ENCODE measurements at places on chromosomes 16 and 17. TPM values are rescaled to one million over a fixed set of nuclear protein-coding genes. Genes with fewer than 3 reads are reported as not detected.

DNA sequence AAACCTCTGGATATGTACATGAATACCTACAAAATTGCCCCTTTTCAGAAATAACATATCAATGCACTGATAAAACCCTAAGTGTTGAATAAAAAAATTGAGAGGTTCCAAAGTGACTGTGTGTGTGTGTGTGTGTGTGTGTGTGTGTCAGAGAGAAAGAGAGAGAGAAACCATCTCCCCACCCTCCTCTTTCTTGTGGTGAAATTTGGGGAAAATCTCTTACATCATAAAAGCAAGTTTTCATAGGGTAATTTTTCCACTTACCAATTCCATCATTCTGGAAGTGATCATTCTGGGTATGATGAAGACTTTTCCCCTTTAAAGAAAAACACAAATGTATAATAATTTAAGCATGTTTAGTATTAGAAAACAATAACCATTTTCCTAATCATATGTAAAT, 79.3 kb downstream of the CACNG1 start:
- peaks cover 27% of the 10 kb centered on the region for H3K36me3 ChIP-seq
- H3K4me3 ChIP-seq, result no peak overlapping the region
- H3K4me1 ChIP-seq, result no peaks in the 10 kb centered on the region
- H3K27me3 ChIP-seq, result no peaks in the 10 kb centered on the region
- no peak for DNase-seq

Gene HOXB9
- total RNA-seq, result 0.09 TPM

GRCh38 chr17:35132816-35133550, 9.1 kb downstream of the NLE1 start:
- no peak overlapping the region for H3K4me3 ChIP-seq
- DNase-seq, result no peak
- H3K27me3 ChIP-seq, result no peaks in the 10 kb centered on the region
- peaks cover 67% of the 10 kb centered on the region for H3K36me3 ChIP-seq

- H3K36me3 ChIP-seq, result no peaks in the 10 kb centered on the region
- no peak overlapping the region for H3K27ac ChIP-seq
- no peaks in the 10 kb centered on the region for H3K27me3 ChIP-seq
- no peak overlapping the region for H3K4me3 ChIP-seq
These were observed 141.6 kb downstream of the CCDC182 start for GRCh38 chr17:57603546-57603945.

Gene CLEC18B
- 0.50 TPM for total RNA-seq

Gene MPV17L
- total RNA-seq, result 5.4 TPM

Gene MEFV
- total RNA-seq, result 0.21 TPM

Gene CACNG1
- total RNA-seq, result not detected

GRCh38 chr16:87463722-87464690, 28.8 kb downstream of the ZCCHC14 start:
- no peak for DNase-seq
- H3K27ac ChIP-seq, result peak overlapping the region; percentile 94
- H3K36me3 ChIP-seq, result peaks cover 9% of the 10 kb centered on the region
- no peaks in the 10 kb centered on the region for H3K27me3 ChIP-seq
- peaks cover 33% of the 10 kb centered on the region for H3K4me1 ChIP-seq
- H3K4me3 ChIP-seq, result no peak overlapping the region

GRCh38 chr16:56451753-56452689, 667 bp downstream of the OGFOD1 start:
- peaks cover 20% of the 10 kb centered on the region for H3K4me1 ChIP-seq
- peak overlapping the region; percentile 97 for H3K4me3 ChIP-seq
- no peak for DNase-seq
- H3K27me3 ChIP-seq, result no peaks in the 10 kb centered on the region
- peaks cover 38% of the 10 kb centered on the region for H3K36me3 ChIP-seq
- H3K27ac ChIP-seq, result peak overlapping the region; percentile 95

Gene HOXB1
- total RNA-seq, result 0.41 TPM

DNA sequence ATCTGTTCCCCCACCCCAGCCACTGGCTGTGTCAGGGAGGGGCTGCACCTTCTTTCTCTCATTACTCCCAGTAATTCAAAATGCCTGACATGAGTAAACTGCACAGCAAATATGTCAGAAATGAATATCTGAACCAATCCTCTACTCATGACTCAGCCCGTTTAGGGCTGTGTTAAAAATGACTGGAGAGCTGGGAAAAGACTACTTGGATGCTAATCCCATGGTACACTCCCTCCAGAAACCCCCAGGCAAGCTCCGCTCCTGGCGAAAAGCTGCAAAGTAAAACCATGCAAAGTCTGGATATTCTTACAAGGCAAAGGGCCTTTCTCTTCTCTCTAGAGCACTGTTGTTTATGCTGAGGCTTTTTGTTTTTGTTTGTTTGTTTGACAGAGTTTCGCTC, 448.1 kb upstream of the DYNLRB2 start:
- no peaks in the 10 kb centered on the region for H3K27me3 ChIP-seq
- H3K36me3 ChIP-seq, result peaks cover 8% of the 10 kb centered on the region
- peaks cover 12% of the 10 kb centered on the region for H3K4me1 ChIP-seq
- H3K27ac ChIP-seq, result no peak overlapping the region
- DNase-seq, result no peak

GRCh38 chr17:18327093-18327492, 12.0 kb downstream of the SMCR8 start:
- no peaks in the 10 kb centered on the region for H3K4me1 ChIP-seq
- peaks cover 53% of the 10 kb centered on the region for H3K36me3 ChIP-seq
- no peak overlapping the region for H3K4me3 ChIP-seq
- no peaks in the 10 kb centered on the region for H3K27me3 ChIP-seq

GRCh38 chr16:79914961-79915720, 314.6 kb upstream of the MAF start:
- no peaks in the 10 kb centered on the region for H3K27me3 ChIP-seq
- H3K4me1 ChIP-seq, result peaks cover 32% of the 10 kb centered on the region
- DNase-seq, result no peak
- no peak overlapping the region for H3K27ac ChIP-seq
- H3K4me3 ChIP-seq, result no peak overlapping the region

DNA sequence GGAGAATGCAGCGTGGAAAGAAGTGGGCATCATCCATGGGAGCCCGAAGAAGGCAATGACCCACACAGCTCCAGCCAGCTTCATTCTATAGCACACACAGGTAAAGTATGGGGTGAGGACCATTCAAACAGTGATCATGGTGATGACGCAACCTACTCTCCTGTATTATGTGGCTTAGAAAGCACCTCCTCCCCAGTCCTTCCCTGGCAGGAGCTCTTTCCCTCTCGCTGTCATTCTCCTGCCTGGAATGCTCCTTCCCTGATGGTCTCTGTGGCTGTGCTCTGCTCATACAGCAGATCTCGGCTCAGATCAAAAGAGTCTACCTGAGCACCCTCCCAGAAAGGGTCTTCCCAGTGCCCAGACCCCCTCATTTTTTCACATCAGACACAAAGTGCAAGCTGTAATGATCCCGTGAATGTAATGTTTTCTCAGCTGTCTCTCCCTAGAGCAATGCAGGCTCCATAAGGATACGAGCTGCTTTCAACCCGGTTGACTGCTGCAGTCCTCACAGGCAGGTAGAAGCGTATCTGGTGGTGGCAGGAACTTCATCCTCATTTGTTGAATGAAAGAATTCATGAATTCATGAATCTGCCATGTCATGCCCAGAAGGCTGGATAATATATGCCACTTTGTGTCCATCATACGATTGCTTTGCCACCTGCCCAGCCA, 248.8 kb downstream of the HS3ST3A1 start:
- peaks cover 5% of the 10 kb centered on the region for H3K4me1 ChIP-seq
- H3K27ac ChIP-seq, result no peak overlapping the region
- no peaks in the 10 kb centered on the region for H3K27me3 ChIP-seq
- H3K4me3 ChIP-seq, result no peak overlapping the region

Gene KRT13
- total RNA-seq, result not detected

DNA sequence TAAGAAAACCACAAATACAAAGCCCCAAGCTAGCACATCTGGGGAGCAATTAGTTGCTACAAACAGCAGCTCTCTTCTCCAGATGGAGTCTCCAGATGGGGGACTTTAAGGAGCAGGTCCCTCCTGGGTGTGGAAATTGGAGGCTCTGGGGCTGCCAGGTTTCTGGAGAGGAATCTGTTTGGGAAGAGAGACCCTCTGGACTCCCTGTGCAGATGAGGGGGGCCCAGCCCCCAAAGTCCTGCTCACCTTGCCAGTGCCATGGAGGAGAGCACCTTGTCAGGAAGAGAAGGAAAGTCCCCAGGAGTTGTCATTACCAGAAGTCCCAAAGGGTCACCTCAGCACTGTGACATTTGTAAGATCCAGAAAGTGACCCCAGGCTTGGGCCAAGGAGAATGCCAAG, 14.8 kb downstream of the TEKT5 start:
- DNase-seq, result no peak
- H3K36me3 ChIP-seq, result no peaks in the 10 kb centered on the region
- no peak overlapping the region for H3K4me3 ChIP-seq
- no peak overlapping the region for H3K27ac ChIP-seq
- H3K27me3 ChIP-seq, result no peaks in the 10 kb centered on the region

Gene TBC1D3C
- total RNA-seq, result not detected

- peak overlapping the region; percentile 94 for H3K4me3 ChIP-seq
- H3K4me1 ChIP-seq, result peaks cover 26% of the 10 kb centered on the region
- no peak for DNase-seq
- no peaks in the 10 kb centered on the region for H3K27me3 ChIP-seq
These were observed 561 bp upstream of the HERPUD1 start for GRCh38 chr16:56931271-56931891.

Gene RGS9
- total RNA-seq, result 11.3 TPM

DNA sequence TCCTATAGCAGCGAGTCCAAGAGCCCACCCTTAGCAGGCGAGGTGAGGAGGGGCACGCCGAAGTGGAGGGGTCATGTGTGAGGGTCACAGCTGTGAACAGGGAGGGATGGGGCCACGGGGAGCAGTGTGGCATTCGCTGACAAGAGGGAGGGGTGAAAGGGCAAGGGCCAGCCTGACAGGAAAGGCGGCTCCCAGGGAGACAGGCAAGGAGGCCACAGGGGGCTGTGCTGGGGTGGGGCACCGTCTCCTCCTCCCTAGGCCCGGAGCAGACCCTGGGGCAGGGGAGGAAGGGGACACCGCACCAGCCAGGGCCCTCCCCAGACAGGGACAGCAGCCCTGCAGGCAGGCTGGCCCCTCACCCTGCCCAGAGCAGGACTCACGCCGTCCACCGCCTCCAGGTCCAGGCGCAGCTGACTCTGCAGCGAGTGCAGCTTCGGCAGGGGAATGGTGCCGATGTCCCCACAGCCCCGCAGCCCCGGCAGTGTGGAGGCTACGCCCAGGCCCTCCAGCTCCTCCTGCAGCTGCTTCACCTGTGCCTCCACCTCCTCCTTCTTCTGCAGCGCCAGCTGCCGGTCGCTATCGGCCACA, 15.1 kb downstream of the GNPTG start:
- DNase-seq, result no peak
- no peak overlapping the region for H3K4me3 ChIP-seq
- no peak overlapping the region for H3K27ac ChIP-seq
- H3K27me3 ChIP-seq, result no peaks in the 10 kb centered on the region

Gene COPZ2
- not detected for total RNA-seq

Gene ITGB4
- total RNA-seq, result 10.6 TPM

Gene TRPV3
- 0.53 TPM for total RNA-seq

Gene CA7
- 2.2 TPM for total RNA-seq

DNA sequence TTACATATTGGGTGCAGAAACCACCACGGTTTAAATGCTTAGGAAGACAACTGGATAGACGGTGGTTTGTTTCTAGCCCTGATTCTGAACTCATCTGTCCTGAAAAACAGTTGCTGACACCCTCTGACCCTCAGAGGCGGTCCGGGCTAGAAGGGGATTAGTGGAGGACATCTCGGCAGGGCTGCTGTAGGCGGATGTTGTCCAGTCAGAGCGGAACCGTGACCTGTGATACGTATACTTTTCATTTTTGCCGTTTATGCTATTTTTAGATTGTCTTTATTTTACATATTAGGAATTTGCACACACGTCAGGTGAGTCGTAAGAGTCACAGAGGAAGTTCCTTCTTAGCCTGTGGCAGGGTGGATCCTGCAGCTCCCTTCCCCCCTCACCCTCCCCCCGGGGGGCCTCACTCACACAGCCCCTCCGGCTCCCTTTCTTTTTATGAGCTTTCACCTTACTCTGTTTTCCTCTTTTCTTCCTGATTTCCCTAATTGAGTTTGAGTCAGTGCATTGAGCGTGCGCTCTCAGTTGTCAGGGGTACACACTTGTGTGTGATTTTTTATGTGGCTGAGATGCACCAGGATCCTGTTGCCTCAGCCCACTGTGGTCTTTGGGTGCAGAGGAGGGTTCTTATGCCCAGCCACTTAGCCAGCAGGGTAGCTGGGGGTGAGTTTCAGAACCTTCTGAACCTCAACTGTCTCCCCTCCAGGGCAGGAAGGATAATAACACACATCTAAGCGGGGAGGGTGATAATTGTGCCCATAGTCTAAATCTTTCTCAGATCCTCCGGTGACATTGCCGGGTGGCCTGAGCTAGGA, 211.1 kb upstream of the CHMP6 start:
- no peak for DNase-seq
- peak overlapping the region; percentile 81 for H3K27ac ChIP-seq
- peaks cover 4% of the 10 kb centered on the region for H3K36me3 ChIP-seq
- H3K4me1 ChIP-seq, result peaks cover 36% of the 10 kb centered on the region

Gene PFN1
- 1,315 TPM for total RNA-seq

Gene APOBR
- total RNA-seq, result 0.11 TPM

- H3K36me3 ChIP-seq, result no peaks in the 10 kb centered on the region
- no peak for DNase-seq
- no peak overlapping the region for H3K27ac ChIP-seq
- H3K4me1 ChIP-seq, result no peaks in the 10 kb centered on the region
- no peaks in the 10 kb centered on the region for H3K27me3 ChIP-seq
These were observed 110.3 kb downstream of the CYB561 start for GRCh38 chr17:63335831-63336230.

- no peak overlapping the region for H3K4me3 ChIP-seq
- no peaks in the 10 kb centered on the region for H3K4me1 ChIP-seq
- no peak for DNase-seq
- no peak overlapping the region for H3K27ac ChIP-seq
- peaks cover 27% of the 10 kb centered on the region for H3K27me3 ChIP-seq
- no peaks in the 10 kb centered on the region for H3K36me3 ChIP-seq
These were observed 5.9 kb downstream of the CCL7 start for GRCh38 chr17:34275881-34276280.

Gene NACA2
- not detected for total RNA-seq

Gene HIC1
- 0.39 TPM for total RNA-seq

DNA sequence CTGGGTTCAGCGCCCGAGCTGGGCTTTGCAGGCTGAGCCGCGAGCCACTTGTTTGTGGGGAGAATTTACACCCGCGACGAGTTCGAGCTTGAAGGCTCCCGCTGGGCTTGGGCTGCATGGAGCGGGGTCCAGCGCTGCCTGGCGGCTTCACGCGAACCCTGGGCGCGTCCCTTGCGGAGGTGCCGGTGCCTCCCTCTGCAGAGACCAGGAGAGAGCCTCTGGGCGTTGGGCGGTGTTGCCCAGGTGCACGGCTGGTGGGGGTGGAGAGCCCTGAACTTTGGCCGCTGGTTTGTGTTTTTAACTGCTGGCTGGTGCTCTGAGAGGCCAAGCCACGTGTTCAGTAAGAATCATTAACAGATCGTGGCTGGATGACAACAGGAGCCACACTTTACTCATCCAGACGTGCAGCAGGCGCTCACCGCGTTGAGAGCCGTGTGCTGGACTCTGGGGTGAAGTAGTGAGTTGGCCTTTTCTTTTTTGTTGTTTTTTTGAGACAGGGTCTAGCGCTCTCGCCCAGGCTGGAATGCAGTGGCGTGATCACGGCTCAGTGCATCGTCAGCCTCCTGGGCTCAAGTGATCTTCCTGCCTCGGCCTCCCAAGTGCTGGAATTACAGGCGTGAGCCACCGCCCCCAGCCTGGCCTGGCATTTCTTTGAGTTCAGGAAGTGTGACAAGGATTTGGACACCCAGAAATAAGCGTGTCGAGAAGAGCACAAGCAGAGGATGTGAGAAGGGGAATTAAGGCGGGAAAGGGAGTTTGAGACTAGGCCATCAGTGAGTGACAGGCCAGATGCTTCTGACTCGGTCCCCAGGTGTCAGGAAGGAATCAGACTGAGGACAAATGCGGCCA, 827 bp downstream of the CDK10 start:
- peaks cover 7% of the 10 kb centered on the region for H3K4me1 ChIP-seq
- H3K27me3 ChIP-seq, result peaks cover 3% of the 10 kb centered on the region
- H3K4me3 ChIP-seq, result peak overlapping the region; percentile 85
- DNase-seq, result no peak
- peaks cover 58% of the 10 kb centered on the region for H3K36me3 ChIP-seq

Gene CDRT15
- total RNA-seq, result not detected

Measured in WTC11 (cell line).